ENCODE measurements at places on chromosomes 11 and 22.

DNA sequence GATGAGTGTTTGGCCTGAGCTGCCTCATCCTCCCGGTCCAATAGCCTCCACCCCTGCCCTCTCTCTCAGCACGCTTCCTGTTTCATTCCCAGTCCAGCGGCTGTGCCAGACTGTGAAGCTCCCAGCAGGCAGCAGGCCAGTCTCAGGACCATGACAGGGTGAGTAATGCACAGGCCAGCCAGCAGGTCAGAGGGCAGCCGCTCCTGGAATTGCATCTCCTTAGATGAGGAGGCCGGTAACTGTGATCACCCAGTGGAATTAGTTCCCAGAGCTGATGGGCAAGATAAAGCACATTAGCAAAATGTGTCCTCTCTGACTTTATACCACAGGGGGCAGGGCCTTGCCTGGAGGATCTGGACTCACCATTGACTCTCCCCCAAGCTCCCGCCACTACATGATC, 251.2 kb downstream of the ETS1 start:
- no peak for DNase-seq

GRCh38 chr11:124474079-124474478, 28.6 kb upstream of the OR8B8 start:
- no peak for DNase-seq

DNA sequence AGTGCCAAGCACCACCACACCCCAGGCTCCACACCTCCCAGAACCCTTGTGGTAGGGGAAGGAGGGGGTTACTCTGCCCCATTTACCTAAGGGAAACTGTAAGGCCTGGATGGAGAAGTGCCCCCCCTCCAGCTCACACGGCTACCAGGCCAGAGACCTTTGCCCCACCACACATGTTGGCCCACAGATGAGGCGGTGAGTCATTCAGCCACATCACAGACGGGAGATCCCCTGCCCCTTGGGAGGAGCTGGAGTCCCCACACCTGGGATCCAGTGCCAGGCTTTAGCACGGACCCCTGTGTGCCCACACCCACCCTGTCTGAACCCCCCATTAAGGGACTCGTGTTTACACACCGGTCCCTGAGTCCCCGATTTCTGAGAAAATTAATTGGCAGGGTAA, 24.9 kb downstream of the CDKN1C start:
- DNase-seq: no peak

DNA sequence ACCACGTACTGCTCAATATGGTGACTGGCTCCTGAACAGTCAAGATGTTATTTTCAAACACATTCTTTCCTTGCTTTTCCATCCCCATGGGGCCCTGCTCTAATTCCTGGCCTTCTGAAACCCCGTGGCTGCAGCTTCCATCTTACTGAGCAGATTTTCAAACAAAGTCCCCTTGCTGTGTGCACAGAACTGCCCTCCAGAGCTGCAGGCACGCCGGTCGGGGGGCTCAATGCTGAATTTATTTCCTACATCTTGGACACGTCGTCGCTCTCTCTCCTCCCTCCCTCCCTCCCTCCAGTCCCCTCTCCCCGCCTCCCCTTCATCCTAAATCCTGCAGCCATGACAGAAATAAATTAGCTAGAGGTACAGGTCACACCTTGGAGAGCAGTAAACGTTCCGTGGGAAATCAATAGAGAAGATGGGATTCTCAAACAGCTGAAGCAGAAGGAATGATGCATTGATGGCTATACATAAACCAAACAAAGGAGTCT, 243.1 kb upstream of the BLID start:
- DNase-seq: no peak

- no peak for DNase-seq
These were observed 82.7 kb upstream of the LINC01488 start for GRCh38 chr11:69398529-69399492.

DNA sequence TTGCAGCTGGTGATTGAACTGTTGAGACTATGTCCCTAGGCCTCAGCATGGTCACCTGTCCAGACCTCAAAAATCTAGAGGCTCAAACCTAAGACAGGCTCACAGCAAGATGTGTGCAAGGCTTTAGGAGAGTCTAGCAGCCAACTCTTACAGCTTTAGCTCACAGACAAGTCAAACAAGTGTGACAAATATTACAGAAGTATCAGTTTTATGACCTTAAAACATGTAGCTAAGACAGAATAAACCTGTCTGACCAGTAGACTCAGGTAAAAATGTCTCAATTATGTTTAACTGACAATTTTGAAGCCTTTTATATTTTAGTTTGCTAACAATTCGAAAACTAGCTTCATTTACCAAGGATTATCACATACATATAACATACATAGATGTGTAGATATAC, 80.0 kb upstream of the HTATIP2 start:
- DNase-seq: no peak

GRCh38 chr11:75022296-75022695, 33.6 kb downstream of the NEU3 start:
- no peak for DNase-seq

- no peak for DNase-seq
These were observed 89.5 kb downstream of the CDKN1C start for GRCh38 chr11:2796091-2796490.

DNA sequence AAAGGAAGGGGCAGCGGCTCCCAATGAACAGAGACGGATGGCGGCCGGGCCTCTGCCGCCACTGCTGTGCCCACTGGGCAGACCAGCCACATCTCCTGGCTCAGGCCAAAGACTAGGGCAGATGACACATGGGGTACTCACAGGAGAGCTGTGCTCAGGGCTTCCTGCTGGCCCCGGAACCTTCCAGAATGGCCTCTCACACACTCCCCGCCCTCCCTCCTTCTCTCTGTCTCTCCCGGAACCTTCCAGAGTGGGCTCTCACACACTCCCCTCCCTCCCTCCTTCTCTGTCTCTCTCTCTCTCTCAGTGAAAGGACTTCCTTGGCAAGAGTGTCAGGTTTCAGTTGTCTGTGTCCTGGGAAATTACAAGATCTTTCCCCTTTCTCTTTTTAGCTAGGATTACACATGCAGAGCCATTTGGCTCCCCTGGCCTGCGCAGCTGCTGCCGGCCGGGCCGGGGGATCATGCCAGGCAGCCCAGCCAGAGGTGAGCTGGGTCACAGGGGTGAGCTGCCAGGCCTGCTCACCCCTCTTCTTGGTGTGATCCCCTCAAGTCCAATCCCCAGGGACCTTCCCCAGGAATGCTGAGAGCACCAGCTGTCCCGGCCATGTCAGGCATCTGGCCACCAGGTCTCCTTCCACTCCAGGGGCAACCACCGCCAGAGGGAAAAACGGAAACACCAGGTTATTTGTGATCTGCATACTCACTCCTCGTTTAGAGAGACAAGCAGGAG, 45.3 kb upstream of the ADA2 start:
- DNase-seq: peak; percentile 58

Data from skeletal muscle cell (primary cell).